ENCODE measurements at places on chromosomes 13 and 19.

DNA sequence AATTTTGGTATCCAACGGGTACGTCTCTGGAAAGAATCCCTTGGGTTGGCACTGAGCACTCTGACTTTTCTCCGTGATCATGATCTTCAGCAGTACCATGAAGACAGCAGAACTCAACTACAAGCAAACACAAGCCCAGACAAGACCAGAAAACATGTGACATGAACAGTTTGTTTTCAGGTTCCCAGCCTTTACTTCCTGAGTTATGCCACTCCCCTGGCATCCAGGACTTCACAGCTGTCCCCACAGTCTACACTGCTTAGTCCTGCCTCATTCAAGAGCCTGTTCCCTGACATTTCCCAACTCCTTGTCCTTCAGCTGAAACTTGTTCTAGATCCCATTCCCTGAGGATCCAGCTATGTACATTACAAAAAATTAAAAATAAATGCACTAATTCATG, 4.9 kb upstream of the N4BP2L1 start:
- H3K27me3 ChIP-seq = no peaks in the 10 kb centered on the region
- no peak for DNase-seq
- peaks cover 21% of the 10 kb centered on the region for H3K4me1 ChIP-seq
- no peak overlapping the region for H3K27ac ChIP-seq
- peaks cover 7% of the 10 kb centered on the region for H3K36me3 ChIP-seq

GRCh38 chr13:40758811-40759210, 12.2 kb downstream of the MRPS31 start:
- H3K4me1 ChIP-seq = peaks cover 16% of the 10 kb centered on the region
- H3K4me3 ChIP-seq = no peak overlapping the region
- H3K36me3 ChIP-seq = peaks cover 44% of the 10 kb centered on the region
- peak overlapping the region; percentile 66 for H3K27ac ChIP-seq

DNA sequence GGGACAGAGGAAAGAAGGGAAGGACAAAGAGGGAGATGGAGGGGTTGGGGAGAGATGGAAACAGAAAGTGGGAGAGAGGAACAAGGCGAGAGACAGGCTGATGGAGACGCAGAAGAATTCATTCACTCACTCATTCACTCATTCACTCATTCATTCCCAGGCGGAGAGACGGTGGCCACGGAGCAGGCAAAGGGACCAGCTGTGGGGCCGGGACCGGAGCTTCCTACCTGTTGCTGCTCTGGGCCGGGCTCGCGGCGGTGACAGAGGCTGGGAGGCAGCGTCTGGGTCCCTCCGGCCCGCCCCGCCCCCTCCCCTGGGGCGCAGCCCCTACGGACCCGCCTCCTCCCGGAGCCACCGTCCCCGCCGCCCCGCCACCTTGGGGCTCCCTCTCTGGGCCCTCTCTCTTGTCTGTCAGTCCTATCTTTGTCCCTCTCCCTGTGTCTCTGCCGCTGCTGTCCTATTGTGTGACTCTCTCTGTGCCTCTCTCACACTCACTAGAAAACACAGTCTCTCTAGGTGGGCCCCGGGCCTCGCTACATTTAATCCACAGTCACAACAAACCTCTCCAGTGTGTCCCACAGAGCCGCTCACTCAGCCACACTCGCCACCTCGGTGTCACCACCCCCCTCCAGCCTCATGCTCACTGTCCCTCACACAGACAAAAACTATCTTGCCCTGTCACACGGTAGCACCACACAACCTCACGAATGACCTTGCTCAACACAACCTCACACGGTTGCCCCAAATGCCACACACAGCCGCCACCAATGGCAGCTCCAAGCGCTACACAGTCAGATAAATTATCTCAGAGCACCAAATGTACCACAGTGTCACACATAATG, at the start of gene GNG8:
TSS of gene GNG8 (minus strand) at position 283 of the 842 bp plus-strand sequence. CDS start 1,520 bp downstream, outside the sequence.
- H3K27me3 ChIP-seq = peaks cover 8% of the 10 kb centered on the region
- DNase-seq = peak; percentile 72
- H3K4me3 ChIP-seq = peak within 1 kb of the TSS; percentile 87

DNA sequence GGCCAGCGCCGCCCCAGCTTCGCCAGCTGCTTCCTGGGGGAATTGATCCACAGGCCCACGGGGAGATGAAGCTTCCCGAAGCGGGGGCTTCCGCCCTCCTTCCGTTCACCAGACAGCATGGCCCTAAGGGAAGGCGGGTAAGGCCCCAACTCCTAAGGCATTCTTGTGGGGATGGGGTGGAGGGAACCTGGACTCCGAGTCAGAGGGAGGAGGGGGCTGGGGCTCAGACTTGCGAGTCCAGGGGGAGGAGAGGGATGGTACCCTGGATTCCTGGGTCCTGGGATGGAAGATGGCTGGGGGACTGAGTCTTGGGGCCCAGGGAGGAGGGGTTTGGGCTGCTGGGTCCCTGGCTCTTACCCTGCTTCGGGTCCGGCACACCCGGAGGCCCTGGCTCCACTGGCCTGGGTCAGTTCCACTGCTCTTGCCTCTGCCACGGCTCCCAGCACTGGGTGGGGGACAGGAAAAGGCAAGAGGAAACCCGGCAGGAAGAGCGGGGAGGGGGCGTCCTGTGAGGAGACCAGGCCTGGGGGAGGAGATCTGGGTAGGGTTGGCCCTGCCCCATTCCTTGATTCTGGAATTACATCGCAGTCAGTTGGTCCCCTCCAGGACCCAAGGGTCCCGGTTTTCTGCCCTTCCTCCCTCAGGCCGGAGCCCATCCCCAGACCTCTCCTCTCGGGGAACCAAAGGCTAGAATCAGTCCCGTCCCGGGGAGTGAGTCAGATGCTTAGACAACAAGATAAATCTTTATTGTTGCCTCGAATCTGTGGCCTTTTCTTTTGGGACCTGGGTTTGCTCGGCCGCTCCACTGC, at the start of gene RASIP1:
TSS of gene RASIP1 (minus strand) at position 447 of the 809 bp plus-strand sequence. CDS start at position 119, 328 bp downstream.
- H3K27me3 ChIP-seq = peaks cover 8% of the 10 kb centered on the region
- peak; percentile 57 for DNase-seq
- H3K4me3 ChIP-seq = peak within 1 kb of the TSS; percentile 60
- no peak within 1 kb of the TSS for H3K27ac ChIP-seq

DNA sequence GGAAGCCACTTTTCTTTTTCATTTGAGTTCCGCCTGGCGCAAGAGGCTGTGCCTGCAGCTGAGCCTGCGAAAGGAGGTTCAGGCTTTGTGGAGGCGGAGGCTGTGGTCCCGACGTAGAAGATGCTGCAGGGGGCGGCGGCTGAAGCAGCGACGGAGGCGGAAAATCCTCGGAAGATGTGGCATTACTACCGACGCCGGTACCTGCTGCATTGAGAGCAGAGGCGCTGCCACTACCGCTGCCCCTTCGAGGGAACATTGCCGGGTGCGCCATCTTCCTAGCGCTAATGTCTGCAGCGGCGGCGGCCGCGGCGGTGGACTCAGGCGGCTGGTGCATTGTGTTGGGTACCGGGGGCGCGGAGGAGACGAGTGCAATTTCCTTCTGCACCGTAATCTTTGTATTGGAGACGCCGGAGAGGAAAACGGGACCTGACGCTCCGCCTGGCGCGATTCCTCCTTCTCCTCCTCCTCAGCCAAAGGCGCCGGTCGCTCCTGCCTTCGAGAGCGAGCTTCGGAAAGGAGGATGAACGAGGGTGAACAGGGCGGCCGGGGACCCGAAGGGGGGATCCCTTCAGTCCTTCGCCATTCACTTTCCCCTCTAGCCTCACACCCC, at the start of gene TSC22D1:
TSS of gene TSC22D1 (minus strand) at position 590 of the 610 bp plus-strand sequence. CDS start at position 334, 256 bp downstream.
- peaks cover 14% of the 10 kb centered on the region for H3K36me3 ChIP-seq
- H3K4me1 ChIP-seq = peaks cover 30% of the 10 kb centered on the region
- peak within 1 kb of the TSS; percentile 93 for H3K4me3 ChIP-seq
- H3K27ac ChIP-seq = peak within 1 kb of the TSS; percentile 94

DNA sequence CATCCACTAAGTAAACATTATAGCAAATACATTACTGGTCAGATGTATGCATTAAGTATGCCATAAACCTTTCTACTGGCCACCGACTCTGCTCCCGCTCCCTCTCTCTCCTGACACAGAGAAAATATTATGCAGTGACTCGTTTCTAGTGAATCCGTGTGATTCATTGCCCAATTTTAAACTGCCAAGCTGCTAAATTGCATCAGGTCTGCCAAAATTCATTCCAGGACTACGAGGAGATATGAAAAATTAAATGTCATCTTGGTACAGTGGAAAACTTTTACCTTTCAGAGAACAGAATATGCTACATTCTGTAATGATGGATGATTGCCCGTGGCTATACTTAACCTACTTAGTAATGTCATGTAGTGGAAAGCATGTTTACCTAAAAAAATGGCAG, 368.8 kb upstream of the TSHZ3 start:
- no peaks in the 10 kb centered on the region for H3K4me1 ChIP-seq
- no peaks in the 10 kb centered on the region for H3K27me3 ChIP-seq
- H3K4me3 ChIP-seq = no peak overlapping the region
- no peaks in the 10 kb centered on the region for H3K36me3 ChIP-seq
- no peak overlapping the region for H3K27ac ChIP-seq

- peaks cover 56% of the 10 kb centered on the region for H3K4me1 ChIP-seq
- H3K36me3 ChIP-seq = peaks cover 46% of the 10 kb centered on the region
- no peak for DNase-seq
- peak overlapping the region; percentile 78 for H3K4me3 ChIP-seq
- H3K27ac ChIP-seq = no peak overlapping the region
Measured at GRCh38 chr13:99256283-99256682, 1.9 kb downstream of the GPR18 start.

DNA sequence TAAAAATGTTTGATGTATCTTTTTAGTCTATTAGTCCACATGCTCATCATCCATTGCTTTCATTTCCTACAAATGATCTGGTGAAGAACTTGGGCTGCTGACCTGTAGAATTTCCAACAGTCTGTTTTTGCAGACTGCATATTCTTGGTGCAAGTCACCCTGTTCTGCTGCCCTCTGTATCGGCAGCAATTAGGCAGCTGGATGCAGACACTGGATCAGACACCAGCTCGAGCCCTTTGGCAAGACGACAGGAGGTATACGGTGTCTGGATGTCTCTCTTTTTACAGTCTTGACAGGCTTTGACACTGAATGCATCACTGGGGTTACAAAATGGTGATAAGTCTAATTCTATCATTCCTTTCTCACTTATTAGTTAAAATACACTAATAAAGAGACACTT, 21.8 kb downstream of the MTRF1 start:
- H3K27me3 ChIP-seq = no peaks in the 10 kb centered on the region
- H3K36me3 ChIP-seq = peaks cover 16% of the 10 kb centered on the region
- no peak overlapping the region for H3K27ac ChIP-seq
- no peak for DNase-seq
- H3K4me3 ChIP-seq = no peak overlapping the region

GRCh38 chr19:52638601-52639000, 446 bp upstream of the ZNF83 start:
- no peaks in the 10 kb centered on the region for H3K27me3 ChIP-seq
- peaks cover 48% of the 10 kb centered on the region for H3K36me3 ChIP-seq
- H3K27ac ChIP-seq = no peak overlapping the region
- peak overlapping the region; percentile 97 for H3K4me3 ChIP-seq
- DNase-seq = no peak

DNA sequence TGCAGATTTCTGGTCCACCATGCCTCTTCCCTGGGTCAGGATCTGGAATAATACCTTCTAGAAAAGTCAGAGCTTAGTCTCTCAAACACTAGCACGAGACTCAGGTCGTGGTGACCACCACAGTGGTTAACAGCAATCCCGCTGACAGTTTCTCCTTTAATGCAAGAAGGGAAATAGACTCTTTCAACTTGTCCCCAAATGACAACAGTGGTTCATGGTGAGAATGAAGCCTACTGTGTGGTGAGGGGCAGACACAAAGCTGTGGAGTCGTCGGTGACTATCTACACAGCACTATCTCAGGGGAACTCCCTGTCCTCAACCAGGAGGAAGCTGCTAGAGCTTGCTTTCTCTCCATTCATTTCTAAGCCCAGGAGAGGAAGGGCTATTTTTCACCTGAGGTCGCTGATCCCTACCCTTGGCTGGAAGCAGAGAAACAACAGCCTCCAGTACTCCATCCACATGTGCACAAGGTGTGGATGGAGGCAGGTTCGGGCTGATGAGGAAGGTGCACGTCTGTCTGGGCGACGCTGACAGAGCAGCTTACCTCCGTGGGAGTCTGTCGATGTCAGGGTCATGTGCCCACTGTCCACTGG, 72.4 kb downstream of the STK24 start:
- H3K4me3 ChIP-seq = no peak overlapping the region
- no peak for DNase-seq
- H3K27me3 ChIP-seq = no peaks in the 10 kb centered on the region
- peaks cover 62% of the 10 kb centered on the region for H3K4me1 ChIP-seq

DNA sequence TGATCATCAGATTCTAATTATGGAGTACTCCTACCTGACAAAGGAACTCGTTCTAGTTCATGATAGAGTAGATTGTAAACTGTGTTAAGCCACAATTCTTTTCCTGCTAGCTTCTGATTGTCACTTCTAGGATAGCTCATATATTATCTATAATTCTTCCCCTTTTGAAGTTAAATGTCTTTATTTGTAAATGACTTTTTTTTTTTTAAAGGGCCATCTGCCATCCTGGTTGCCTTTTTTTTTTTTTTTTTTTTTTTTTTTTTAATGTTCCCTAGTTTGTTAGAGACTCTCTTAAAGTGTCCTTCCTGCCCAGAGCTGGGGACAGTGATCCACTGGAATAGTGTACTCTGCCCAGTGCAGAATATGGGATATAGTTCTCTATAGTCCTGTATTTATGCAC, 4.3 kb downstream of the CHAMP1 start:
- H3K4me3 ChIP-seq = peak overlapping the region; percentile 28
- peaks cover 39% of the 10 kb centered on the region for H3K4me1 ChIP-seq
- H3K36me3 ChIP-seq = peaks cover 49% of the 10 kb centered on the region
- peak overlapping the region; percentile 45 for H3K27ac ChIP-seq
- no peaks in the 10 kb centered on the region for H3K27me3 ChIP-seq

DNA sequence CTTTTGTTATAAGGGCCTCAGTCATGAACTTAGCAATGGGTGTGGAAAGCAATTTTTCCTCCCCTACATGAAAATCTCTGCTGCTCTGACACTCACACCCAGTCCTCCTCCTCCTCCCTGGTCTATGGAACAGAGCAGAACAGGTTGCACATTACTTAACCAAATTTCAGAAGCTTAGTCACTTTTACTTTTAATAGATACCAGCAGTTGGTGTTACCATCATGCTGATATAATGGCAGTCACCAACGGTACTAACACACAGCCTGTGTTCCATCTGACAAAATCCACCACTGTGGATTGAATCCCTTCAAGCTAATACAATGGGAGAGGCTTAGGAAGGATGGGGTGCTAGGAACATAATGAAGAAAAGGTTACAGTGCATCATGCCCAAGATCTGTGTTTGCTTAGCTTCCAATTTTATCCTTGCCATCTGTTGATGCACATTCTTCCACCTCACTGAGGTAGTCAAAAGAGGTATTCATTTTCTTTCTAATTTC, 9.8 kb downstream of the TPT1 start:
- no peak overlapping the region for H3K27ac ChIP-seq
- peaks cover 32% of the 10 kb centered on the region for H3K36me3 ChIP-seq
- DNase-seq = no peak
- no peak overlapping the region for H3K4me3 ChIP-seq
- H3K27me3 ChIP-seq = no peaks in the 10 kb centered on the region
- H3K4me1 ChIP-seq = peaks cover 68% of the 10 kb centered on the region

GRCh38 chr19:51460164-51460992, 2.1 kb upstream of the SIGLEC8 start:
- no peak for DNase-seq
- H3K4me1 ChIP-seq = peaks cover 10% of the 10 kb centered on the region
- peaks cover 35% of the 10 kb centered on the region for H3K27me3 ChIP-seq
- no peak overlapping the region for H3K4me3 ChIP-seq
- H3K36me3 ChIP-seq = no peaks in the 10 kb centered on the region
- peak overlapping the region; percentile 60 for H3K27ac ChIP-seq

- H3K36me3 ChIP-seq = no peaks in the 10 kb centered on the region
- H3K4me1 ChIP-seq = peaks cover 6% of the 10 kb centered on the region
- peaks cover 15% of the 10 kb centered on the region for H3K27me3 ChIP-seq
- H3K4me3 ChIP-seq = no peak overlapping the region
Measured at GRCh38 chr19:55426042-55426441, 17.1 kb downstream of the SHISA7 start.

Measured in activated CD4-positive, alpha-beta T cell treated with anti-CD3 and anti-CD28 coated beads, Interleukin-2, amount 10 ng/mL, durations not matched to agents 24 days and 14 days (primary cell).